ENCODE measurements at places on chromosomes 12 and 14.
A peak's percentile ranks its signal among the peaks of the same experiment; 100 is the strongest.

- DNase-seq = no peak
Observed at GRCh38 chr14:102504328-102504999, 5.1 kb downstream of the ANKRD9 start.

- DNase-seq = no peak
Observed at GRCh38 chr14:68521557-68521901, 271.3 kb downstream of the ZFP36L1 start.

GRCh38 chr12:125289970-125290369, 224.7 kb downstream of the AACS start:
- no peak for DNase-seq

DNA sequence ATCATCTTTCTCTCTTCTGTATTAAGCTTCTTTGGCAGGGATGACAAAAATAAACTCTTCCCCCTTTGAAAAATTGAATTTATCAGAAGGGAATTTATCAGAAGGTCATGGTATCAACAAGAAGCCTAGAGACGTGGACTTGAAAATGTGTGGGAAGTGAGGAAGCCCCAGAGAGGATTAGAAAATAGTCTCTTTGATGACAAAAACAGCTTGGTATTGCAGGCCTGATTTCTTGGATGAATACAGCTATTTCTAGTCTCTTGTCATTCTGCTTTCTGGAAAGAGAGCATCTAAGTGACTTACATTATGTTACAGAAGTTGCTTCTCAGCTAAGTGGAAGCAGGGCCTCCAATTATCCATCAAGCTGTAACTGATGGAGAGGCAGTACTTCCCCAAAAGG, 111.1 kb downstream of the KITLG start:
- DNase-seq = no peak

GRCh38 chr12:13812168-13812567, 169.2 kb downstream of the GRIN2B start:
- DNase-seq = no peak

GRCh38 chr12:121611306-121611705, 15.0 kb upstream of the ORAI1 start:
- no peak for DNase-seq

DNA sequence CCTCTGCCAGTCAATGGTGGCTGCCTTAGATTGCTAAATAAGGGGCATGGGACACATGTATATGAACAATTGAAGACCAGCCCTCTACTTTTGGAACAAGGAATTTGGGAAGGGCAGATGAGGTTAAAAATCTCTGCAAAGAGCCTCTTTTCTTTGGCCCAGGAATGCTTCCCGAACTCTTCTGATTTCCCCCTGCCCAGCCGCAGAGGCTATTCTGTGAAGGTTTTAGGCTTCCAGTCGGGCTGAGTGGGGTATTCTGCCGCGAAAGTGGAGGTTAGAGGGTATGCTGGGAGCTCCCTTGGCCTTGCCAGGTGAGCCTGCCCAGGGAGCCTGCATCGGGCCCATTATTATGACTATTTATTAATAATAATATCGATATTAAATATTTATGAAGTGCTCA, 1.2 kb downstream of the POU6F1 start:
- DNase-seq = no peak

GRCh38 chr12:20469756-20470155, 101.4 kb downstream of the PDE3A start:
- DNase-seq = no peak

DNA sequence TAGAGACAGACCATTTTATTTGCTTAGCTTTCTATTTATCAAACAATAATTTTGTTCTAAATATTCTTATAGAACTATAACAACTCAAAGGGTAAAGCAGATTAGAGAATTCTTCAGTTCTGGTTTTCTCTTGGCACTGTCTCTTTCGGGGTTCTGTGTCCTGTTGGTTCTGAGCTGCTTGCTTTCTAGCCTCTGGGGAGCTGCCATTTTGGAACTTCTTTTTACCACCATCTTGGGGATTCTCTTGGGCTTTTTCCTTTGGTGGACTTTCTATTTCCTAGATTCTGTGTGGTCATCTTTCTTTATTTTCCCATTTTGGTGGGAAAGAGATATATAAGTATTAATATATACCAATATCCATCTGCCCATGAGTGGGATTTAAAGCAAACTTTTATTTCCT, 467.7 kb downstream of the PCNX1 start:
- DNase-seq = no peak

DNA sequence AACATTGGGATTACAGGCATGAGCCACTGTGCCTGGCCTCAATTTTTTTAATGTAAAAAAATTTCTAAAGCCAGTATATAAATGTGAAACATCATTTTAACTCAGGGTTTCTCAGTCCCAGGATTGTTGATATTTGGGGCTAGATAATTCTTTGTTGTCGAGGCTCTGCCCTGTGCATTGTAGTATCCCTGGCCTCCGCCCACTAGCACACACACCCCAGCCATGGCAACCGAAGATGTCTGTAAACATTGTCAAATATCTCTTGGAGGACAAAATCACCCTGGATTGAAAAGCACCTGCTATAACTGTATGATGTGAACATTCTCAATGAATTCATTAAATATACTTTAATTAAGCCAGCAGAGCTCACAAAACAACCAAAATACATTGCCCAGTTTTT, 8.4 kb upstream of the CIT start:
- no peak for DNase-seq

- peak; percentile 9 for DNase-seq
Observed at GRCh38 chr12:45289245-45290215, 73.6 kb downstream of the ANO6 start.

GRCh38 chr12:30746190-30746589, 8.6 kb downstream of the CAPRIN2 start:
- DNase-seq = no peak

DNA sequence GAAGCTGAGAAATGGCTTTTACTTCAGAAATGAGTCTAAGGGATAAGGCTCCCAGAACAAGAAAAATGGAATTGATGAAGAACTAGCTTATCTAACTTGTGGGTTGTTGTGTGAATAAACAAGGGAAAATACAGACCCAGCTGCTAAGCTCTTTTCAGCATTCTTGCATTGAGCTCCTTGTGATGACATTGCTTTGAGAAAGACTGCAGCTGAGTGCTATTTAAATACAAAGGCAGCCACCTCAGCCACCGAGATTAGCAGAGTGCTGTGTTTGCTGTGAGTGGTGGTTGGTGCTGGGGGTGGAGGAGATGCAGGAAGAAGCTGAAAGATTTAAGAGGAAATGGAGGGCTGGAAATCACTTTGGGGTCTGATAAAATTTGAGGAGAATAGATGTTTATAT, 396.0 kb upstream of the PRICKLE1 start:
- DNase-seq = no peak

- DNase-seq = no peak
Observed at GRCh38 chr12:45611061-45611460, 118.4 kb upstream of the ARID2 start.

DNA sequence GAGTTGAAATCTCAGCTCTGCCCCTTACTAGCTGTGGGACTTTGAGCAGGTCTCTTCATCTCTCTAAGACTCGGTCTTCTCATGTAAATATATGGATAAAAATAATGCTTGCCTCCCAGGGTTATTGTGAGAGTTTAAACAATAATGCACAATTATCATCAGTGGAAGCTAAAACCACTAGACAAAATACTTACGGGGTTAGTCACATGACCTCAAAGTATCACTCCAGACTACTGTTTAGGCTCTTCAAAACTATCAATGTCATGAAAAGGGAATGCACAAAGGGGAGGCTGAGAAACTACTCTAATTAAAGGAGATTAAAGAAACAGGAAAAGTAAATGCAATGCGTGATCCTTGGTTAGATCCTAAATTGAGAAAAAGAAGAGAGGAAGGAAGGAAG, 24.5 kb upstream of the TSPAN11 start:
- no peak for DNase-seq

DNA sequence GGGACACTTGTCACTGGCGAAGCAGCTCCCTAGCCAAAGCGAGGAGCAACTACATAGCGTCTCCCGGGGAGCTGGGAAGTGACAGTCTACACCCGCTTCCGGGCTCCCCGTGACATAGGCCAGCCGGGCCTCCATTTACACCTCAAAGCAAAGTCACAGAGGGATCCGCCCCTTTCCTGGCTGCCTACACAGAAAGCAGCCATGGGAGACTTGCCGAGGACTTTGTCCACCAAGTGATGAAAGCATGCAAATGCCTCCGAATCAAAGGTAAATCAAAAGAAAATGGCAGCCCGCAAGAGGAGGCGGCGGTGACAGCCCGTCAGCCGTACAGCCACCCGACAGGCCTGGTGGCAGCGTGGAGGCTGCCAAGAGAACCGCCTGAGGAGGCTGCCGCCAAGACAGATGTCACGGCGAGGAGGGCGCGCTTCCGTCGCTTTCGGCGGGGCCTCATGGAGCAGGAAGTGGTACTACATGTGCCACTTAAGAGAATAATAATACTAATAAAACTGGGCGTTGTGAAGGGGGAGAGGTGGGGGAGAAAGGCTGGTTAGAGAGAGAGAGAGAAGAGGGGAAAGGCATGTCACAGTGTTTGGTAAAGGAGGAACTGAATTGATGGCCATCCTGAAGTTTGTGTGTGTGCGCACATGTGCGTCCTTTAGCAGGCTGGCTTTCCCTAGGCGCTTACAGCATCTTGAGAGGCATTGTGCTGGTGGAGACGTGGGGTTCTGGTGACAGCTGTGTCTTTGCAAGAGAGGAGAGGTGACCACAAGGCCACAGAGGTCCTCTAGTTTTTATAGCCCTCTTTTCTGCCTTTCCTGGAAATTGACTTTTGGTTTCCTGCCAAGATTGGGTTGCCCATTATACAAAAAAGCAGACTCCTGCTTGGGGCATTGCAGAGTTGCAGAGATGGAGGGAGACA, 661.7 kb downstream of the VRK1 start:
- DNase-seq = no peak

DNA sequence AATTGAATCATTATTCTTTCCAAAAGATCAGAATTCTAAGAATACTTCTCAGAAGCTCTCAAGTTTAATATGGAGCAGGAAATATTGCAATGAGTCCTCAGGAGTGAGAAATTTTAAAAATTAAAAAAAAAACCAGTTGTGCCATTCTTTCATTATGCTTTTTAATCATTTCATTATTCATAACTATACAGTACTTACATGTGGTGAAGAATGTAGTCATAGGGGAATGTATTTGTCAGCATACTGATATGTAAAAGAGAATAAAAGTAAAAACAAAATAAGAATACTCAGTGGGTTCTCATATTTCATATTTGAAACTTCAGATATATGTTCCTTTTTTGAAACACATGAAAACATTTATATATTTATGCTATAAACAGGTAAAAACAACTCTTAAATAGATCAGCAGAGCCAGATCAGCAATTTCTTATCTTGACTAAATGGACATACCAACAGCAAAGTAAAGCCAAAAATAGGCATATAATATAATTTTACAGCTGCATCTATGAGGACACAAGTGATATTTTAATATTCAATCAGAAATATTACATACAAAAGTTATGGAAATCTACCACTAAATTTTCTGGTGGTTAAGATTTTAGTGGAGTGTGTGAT, 19.9 kb upstream of the MBIP start:
- no peak for DNase-seq

DNA sequence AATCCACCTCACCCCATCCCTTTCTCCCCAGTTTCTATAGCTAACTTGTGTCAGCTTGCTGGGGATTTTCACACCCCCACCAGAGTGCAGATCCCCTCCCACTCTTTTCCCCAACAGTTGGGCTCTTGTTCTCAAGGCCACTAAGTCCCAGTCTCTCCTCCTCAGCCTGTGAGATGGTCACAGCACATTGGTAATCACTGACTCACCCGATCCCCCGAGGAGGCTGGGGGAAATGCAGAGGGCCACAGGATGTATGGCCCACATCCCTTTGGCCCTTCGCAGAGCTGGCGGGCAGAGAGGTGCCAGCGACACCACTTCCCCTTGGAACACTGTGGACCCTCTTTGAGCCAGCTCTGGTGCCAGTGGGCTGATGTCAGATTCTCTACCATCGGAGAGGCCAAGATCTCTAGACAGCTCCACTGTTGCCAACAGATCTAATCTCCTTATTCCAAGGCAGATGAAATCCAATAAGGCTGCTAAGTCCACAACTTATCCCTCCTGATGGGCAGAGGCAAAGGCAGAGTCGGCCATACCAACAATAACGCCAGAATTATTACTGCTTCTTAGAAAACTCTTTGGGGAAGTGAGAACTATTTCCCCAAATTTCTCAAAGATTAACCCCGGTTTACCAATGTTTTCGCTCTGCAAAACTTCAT, 1.6 kb downstream of the FMNL3 start:
- DNase-seq = peak; percentile 55

- no peak for DNase-seq
Observed at GRCh38 chr12:125604976-125605375, 539.7 kb downstream of the AACS start.

DNA sequence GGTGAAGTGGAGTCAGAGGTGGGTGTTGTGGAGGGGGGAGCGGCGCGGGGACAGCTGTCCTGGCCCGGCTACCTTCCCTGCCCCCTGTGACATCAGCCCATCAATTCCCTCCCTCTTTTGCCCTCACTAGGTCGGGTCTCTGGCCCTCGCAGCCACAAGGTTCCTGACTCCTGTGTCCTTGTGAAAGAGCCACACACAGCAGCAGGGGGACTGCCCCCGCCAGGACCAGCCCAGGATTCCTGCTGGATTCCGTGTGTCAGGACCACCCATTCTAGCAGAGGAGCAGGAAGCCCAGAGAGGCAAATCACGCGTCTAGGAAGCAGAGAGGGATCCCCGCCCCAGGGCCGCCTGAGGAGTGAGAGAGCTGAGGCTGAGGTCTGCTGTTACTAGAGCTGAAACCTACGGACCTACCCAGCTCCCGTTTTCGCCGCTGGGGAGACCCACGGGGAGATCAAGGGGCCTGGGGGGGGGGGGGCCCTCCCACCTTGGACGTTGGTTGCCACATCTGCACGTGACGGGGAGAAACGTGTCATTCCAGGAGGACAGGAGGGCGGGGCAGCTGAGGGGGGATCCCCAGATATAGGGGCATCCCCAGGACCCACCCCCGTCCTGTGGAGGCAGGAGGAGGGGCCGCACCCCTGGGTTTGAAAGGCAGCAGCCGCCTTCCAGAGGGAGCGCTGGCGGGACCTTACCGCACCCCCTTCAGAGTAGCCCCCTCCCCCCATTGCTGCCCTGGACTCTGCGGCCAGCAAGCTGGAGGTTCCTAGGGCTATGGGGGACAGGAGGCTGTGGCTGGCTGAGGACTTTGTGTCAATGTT, 12.5 kb upstream of the INF2 start:
- DNase-seq = no peak

DNA sequence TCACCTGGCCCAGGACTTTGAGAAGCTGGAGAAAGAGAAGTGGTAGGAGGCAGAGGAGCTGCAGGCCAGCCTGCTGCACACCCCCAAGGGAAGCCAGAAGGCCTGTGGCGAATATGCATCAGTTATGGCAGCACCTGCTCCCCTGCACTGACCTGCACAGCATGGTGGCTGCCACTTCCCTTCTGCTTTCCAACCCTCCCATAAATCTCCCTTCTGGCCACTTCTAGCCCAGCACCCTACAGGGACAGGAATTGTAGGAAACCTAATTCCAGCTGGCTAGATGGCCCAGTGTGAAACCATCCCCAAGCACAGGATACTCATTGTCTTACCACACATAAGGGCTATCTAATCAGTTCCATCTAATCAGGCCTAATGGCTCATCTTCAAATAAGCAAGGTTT, 136.3 kb downstream of the TBX3 start:
- DNase-seq = no peak

- DNase-seq = no peak
Observed at GRCh38 chr14:78970677-78971076, 800.5 kb downstream of the NRXN3 start.
